ENCODE measurements at places on chromosomes 6 and 20. TPM values are rescaled to one million over a fixed set of nuclear protein-coding genes. Genes with fewer than 3 reads are reported as not detected.
A peak's percentile ranks its signal among the peaks of the same experiment; 100 is the strongest.

- DNase-seq, result no peak
Measured at GRCh38 chr6:167993169-167993568, 4.3 kb upstream of the KIF25 start.

DNA sequence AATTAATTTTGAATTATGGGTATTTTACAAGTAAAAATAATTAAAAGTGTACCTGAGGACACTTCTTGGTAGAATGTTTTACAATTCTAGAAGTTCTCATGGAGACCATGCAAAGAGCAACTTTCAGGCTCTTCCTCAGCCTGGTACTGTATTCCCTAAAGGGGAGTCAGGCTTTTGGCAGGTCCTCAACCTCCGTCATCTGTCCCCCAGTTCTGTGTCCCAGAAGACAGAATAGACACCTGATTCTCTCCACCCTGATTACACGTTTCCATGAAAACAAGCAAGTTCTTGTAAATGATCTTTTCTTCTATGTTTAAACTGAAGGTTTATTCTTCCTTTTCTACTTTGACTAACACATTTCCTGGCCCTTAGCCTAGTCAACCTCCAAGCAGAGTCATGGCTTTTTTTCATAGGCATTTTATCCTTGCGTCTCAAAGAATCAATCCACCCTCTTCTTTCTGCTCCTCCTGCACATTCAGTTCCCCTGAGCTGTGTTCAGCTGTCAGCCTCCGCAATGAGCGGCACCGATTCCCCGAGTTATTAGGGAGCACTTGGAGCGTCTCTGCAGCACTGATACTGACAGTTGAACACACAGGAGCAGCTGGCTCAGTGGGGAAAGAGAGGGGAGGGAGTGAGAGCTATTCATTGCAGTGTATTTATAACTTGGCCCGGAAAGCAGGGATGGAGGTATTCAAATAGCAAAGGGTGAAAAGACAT is 1082.4 kb upstream of the MAP3K7 start:
- DNase-seq, result no peak

DNA sequence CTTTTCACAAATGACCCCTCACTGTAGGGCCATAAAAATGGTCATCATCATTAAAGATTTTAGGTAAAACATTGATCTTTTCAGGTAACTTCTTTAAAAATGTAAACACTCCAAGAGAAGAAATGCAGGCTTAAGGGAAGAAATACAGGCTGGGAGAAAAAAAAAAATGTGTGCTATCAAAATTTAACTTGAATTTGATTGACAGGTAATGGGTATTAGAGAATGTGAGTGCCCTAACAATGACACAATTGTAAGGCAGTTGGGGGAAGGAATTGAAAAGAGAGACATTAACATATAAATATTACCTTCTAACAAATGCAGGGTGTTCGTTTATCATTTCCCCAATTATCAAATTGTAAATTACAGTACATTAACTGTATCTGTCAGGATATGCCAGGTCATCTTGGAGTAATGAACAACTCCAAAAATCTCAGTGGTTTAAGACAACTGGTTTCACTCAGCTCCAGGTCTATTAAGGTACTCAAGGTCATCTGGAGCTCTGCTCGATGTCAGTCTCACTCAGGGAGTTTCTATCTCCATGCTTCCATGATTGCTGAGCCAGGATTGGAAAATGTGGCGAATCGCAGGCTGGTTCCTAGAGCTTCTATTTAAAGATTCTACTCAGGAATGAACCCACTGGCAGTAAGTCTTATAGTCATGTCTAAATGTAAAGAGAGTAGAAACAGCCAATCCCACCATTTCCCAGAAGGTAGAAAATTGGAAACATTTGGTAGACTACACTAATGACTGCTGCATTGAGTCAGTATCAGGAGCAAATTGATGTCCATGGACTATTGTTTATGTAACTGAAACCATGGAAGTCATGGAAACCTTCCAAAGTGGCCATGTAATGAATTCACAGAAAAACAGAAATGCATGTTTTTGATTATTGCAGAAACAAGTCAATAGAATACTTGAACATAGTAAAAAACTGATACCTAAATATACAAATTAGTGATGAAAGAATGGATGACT is 55.6 kb downstream of the FRK start:
- no peak for DNase-seq

- no peak for DNase-seq
Measured at GRCh38 chr6:139711804-139712585, 337.5 kb upstream of the CITED2 start.

- no peak for DNase-seq
Measured at GRCh38 chr6:25327432-25327831, 48.3 kb downstream of the CARMIL1 start.

- peak; percentile 11 for DNase-seq
Measured at GRCh38 chr6:13488015-13488895, 855 bp upstream of the GFOD1 start.

GRCh38 chr6:94478133-94479005 is 1059.0 kb upstream of the EPHA7 start:
- no peak for DNase-seq

DNA sequence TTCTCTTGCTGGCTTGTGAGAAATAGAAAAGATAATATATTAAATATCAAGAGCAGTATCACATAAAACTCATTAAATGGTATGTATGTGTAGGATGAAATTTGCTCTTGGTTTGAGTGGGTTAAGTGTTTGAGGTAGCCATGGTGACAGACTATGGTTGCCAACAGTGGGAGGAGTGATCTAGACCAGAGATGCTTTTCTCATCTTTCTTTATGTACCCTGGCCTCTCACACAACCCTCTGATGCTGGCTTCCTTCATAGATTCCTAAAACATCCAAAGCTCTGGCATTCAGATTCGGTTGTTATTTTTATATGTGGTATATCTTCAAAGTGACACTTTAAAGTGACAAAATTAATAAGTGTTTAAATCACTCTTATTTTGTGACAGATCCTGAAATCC is 9.0 kb upstream of the MLIP start:
- no peak for DNase-seq

- no peak for DNase-seq
Measured at GRCh38 chr20:5890773-5891441, 59.4 kb downstream of the TRMT6 start.

- DNase-seq, result no peak
Measured at GRCh38 chr6:134647861-134648260, 302.0 kb downstream of the ALDH8A1 start.

GRCh38 chr6:126440923-126441322 is 101.0 kb downstream of the CENPW start:
- no peak for DNase-seq

DNA sequence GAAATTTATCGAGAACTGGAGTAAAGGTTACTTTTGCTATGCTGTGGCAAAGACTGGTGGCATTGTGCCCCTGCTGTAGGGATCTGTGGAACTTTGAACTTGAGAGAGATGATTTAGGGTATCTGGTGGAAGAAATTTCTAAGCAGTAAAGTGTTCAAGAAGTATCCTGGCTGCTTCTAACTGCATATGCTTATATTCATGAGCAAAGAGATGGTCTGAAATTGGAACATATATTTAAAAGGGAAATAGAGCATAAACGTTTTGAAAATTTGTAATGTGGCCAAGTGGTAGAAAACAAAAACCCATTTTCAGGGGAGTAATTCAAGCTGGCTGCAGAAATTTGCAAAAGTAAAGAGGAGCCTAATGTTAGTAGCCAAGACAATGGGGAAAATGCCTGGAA is 12.3 kb upstream of the UFL1 start:
- DNase-seq, result no peak

GRCh38 chr6:108598305-108598863 is 37.7 kb downstream of the FOXO3 start:
- no peak for DNase-seq

GRCh38 chr20:16821211-16822089 is 73.3 kb downstream of the OTOR start:
- DNase-seq, result peak; percentile 14

- no peak for DNase-seq
Measured at GRCh38 chr20:2564406-2564805, 28.0 kb downstream of the TMC2 start.

DNA sequence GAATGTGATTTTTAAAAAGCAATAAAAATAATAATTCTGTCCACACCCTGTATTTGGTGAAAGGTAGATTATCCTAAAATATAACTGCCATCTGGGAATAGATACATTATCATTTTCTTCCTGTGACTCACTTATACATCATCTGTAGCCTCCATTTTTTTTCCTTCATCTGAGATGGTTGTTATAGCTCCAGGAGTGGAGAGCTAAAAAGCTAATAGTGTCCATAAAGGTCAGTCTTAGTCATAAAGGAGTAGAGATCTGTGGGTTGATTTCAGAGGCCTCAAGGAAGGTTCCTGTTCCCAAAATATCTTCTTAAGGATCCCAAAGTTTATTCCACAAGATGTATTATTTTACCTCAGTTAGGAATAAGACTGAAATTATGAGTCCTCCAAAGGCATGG is 41.1 kb downstream of the FBXO5 start:
- DNase-seq, result no peak

- no peak for DNase-seq
Measured at GRCh38 chr6:169167581-169168301, 85.9 kb downstream of the THBS2 start.

DNA sequence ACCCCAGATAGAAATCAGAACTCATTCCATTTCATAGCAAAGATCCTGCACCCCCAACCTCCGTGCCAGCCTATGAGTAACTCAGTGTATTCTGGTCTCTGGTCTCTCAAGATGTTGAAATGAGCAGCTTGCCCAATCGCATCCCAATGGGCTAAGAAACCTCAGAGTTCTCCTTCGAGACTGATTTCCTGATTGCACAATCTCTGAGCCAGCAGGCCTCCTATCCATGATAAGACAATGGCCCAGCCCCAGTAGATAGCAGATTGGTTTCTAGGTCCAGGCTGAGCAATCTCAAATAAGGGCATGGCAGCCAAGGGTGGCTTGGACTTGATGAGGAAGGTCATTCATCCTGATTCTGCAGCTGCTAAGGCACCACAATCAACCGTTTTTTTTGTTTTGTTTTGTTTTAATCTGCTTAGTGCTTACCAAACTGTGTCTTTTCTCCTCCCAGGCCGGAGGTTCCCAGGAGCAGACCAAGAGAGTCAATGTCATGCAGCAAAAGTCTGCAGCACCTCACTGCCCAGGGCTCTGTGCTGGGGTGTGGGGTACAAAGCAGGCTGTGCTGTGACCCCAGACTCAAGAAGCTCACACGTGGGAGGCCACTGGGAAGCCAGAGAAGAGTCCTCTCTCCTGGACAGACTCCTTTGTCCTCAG is 125.1 kb upstream of the NXT1 start:
- DNase-seq, result no peak

DNA sequence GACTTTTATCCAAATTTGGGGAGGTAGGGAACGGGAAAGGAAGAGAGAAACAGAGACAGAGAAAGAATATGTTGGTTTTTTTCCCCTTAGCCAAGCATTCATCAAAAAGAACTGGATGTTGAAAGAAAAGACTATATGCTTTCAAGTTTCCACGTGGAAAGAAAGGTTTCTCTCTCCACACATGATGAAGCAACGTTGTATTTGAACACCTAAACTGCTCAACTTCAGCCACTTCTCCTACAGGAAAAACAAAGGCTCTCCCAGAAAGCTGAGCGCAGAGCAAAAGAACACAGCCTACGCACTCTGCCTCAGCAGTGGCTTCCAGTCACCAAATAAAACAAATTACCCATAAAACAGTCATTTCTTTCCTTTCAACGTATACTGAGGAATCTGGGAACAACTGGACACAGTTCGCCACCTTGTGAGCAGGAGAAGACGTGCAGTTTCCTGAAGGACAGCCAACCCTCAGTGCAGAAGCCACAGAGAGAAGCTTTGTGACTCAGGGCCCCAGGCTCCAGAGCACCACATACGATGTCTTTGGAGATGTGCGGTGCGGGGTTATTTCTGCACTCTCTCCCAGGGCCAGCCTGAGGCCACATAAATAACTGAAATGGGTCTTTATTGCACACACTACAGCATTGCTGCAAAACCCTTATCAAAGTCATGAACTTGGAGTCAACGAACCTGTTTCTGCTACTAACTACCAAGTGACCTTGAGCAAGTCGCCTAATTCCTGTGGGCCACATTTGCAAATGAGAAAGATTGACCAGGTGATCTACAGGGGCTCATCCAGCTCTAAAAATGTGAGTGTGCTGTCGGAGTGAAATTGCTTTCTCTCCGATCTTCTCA is 10.1 kb downstream of the IL17F start:
- peak; percentile 29 for DNase-seq

DNA sequence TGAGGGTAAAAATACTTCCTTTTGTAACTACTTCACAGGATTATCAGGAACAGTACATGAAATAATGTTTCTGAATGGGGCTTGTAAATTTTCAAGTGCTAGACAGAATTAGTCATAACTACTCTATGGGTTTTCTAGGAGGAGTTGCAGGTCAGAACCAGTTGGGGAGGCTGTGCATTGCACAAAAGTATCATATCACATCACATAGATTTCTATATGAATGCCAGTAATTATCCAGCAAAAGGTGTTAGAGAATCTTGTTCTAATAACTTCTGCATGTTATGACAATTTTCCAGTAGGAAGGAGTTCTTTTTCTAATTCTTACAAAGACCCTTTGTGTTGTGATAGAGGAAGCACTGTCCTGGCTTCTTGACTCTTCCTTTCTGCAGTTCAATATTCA is 551.6 kb downstream of the COL12A1 start:
- DNase-seq, result no peak

- no peak for DNase-seq
Measured at GRCh38 chr20:15922556-15922955, 650.7 kb downstream of the KIF16B start.

GRCh38 chr6:142929751-142930358 is 15.1 kb downstream of the HIVEP2 start:
- DNase-seq, result no peak

DNA sequence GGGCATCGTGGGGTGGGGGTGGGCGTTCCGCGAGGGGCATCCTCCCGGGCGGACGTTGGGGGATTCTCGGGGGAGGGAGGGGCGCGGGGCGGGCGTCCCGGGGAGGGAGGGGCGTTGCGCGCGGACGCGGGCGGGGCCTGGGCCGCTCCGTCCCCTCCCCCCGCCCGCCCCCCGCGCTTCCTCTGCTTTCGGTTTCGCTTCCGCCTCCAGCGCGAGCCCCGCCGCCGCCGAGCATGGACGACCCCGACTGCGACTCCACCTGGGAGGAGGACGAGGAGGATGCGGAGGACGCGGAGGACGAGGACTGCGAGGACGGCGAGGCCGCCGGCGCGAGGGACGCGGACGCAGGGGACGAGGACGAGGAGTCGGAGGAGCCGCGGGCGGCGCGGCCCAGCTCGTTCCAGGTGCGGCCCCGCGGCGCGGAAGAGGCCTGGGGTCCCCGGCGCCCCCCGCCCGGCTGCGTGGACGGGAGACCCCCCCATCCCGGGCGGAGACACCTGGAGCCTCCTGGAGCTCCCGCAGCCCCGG is at the start of gene OGFR:
Gene OGFR (plus strand): TSS at position 209 of the 528 bp plus-strand sequence. CDS start 25 bp downstream, at position 234.
- no peak for DNase-seq

The DZANK1 gene
- total RNA-seq, result 8.0 TPM

The MAN1A1 gene
- total RNA-seq, result 3.3 TPM

The DEFB126 gene
- total RNA-seq, result not detected

The TMEM200A gene
- 2.9 TPM for total RNA-seq

The B3GAT2 gene
- 1.2 TPM for total RNA-seq

The SOX18 gene
- not detected for total RNA-seq

The DEFB124 gene
- not detected for total RNA-seq

The TREM2 gene
- total RNA-seq, result not detected

The ETV7 gene
- total RNA-seq, result not detected

The TBC1D32 gene
- total RNA-seq, result 11.3 TPM

The SRSF6 gene
- 278 TPM for total RNA-seq

The PROCR gene
- not detected for total RNA-seq
